Amygdala (tissue), 56 donors: ENCODE measurements at places on chromosomes 3 and 15.

- DNase-seq, result no peak
Measured at GRCh38 chr3:183370391-183370790, 58.0 kb downstream of the MCF2L2 start.

GRCh38 chr3:157631478-157631877, 128.3 kb upstream of the VEPH1 start:
- no peak for DNase-seq

GRCh38 chr15:63340878-63341277, 40.8 kb downstream of the CA12 start:
- DNase-seq, result no peak

DNA sequence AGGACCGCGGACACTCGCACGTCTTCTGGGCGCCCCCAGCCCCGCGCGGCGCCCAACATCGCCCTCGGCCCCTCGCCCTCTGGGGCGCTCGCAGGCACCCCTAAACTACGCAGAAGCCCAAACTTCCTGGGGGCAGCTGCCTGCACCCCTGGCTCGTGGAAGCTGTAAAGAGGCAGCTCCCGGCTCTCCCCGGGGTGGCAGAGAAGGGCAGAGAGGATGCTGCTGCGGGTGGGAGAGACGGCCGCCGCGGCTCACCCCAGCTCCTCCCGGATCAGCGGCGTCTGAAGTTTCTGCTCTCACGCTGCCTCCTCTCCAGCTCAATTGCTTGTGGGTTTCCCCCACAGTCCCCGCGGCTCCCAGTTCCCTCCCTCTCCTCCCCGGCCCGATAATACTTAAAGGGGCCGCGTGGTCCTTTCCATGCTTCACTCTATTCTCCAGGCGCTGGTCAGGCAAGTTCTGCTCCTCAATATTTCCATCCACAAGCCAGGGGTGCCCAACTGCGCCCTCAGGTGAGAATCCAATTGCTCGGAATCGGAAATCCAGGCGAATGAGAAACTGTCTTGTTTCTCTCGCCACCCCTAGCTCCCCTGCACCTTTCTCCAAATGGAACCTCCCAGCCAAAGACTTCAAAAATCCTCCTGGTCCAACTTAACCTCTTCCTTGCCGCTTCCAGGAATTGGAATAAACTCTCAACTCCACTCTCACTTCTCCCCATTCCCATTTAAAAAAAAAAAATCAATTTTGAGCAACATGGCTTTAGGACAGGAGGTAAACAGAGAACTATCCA, 748.5 kb downstream of the ROBO1 start:
- peak; percentile 45 for DNase-seq
